CD8-positive, alpha-beta T cell (primary cell): ENCODE measurements at places on chromosomes 1 and 21.

- no peak for DNase-seq
Observed at GRCh38 chr1:90413519-90413918, 303.6 kb downstream of the BARHL2 start.

- no peak for DNase-seq
Observed at GRCh38 chr1:226133504-226134123, 52.9 kb downstream of the ACBD3 start.

GRCh38 chr1:107789817-107790524 is 175.0 kb downstream of the VAV3 start:
- DNase-seq: no peak

DNA sequence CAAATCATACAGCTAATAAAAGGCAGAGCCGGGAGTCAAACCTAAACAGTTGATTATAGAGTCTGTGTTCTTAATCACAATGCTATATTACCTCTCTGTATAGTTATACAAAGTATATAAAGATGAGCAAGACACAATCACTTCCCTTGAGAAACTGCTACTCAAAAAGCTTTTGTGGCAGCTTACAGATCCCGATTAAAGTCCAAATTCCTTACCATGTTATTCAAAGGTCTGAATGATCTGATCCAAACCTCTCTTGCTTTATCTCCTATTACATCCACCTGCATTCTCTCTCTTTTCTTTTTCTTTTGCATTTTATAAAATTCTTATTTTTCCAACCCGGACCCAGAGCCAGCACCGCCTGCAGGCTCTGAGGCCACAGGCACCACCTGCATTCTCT is 57.0 kb upstream of the MUTYH start:
- no peak for DNase-seq

DNA sequence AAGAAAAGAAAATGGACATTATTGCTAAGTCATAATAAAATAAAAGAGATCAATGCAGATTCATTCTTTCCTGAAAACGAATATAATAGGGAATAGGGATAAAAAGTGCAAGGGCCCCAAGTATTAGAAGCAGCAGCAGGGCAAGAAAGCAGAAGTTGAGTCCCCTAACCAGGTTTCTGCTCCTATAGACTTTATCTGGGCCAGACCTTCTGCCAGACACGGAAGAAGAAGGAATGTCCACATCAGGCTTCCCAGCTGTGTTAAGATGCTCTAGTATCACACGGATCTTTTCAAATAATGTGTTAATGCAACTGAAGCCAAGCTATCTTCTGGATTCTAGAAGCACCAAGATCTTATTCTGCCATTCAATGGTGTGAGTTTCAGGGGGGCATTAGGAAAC is 26.9 kb downstream of the CD244 start:
- DNase-seq: no peak

DNA sequence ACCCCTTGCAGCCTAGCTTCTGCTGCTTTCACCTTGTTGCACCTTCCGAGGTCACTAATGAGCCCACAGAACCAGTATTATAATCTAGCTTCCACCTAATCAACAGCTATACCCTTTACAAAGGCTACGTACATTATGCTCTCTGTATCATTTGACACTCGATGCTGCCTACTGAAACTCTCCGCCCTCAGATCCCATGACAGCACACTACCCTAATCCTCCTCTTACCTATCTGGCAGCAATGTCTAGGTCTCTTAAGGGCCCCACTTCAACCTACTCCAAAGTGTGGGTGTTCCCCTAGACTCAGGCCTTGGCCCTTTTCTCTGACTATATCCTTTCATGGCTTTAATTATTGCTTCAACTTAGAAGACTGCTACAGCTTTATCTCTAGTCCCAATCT is 4.8 kb upstream of the MRPS21 start:
- no peak for DNase-seq

- DNase-seq: no peak
Observed at GRCh38 chr1:52978045-52978444, 51.0 kb downstream of the SCP2 start.
